Large intestine (tissue), 12 donors: ENCODE measurements at places on chromosomes 3 and 15.

- no peak for DNase-seq
Observed at GRCh38 chr3:24096695-24097290, 151.7 kb downstream of the NR1D2 start.

DNA sequence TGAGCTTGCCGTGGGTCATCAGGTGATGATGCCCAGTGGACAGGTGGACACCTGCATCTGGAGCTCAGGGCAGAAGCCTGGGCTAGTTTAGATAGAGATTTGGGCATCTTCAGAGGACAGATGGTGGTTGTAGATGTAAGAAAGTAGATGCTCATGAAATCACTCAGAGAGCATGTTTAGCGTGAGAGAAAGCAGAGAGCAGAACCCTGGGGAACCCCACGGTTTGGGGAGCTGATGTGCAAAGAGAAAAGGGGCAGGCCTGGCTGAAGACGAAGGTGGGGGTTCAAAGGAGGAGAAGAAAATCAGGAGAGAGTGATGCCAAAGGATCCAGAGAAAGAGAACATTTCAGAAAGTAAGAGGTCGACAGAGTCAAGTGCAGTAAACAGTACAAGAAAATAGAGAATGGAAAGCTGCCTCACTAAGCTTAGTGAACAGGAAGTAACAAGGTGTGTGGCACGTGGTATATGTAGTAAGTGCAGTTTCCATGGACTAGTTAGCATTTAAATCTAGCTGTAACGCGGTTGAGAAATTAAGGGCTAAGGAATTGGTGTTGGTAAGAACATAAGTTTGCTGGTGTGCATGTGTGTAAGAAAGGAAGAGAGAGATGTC, 13.5 kb downstream of the TIGIT start:
- no peak for DNase-seq

DNA sequence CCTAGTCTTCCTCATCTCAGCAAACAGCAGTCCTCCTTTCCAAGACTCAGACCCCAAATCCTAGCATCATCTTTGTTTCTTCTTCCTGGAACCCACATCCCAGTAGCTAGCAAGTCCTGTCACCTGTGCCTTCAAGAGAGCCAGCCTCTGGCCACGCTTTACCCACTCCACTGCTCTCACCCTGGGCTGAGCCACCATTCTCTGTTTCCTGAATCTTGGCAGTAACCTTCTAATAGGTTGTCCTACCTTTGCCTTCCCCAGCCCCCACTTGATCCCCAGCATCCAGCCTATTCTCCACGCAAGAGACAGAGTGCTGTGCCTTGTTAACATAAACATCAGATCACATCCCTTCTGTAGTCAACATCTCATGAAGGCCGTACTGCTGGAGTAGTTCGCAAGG, 323.4 kb downstream of the LRTM1 start:
- no peak for DNase-seq

DNA sequence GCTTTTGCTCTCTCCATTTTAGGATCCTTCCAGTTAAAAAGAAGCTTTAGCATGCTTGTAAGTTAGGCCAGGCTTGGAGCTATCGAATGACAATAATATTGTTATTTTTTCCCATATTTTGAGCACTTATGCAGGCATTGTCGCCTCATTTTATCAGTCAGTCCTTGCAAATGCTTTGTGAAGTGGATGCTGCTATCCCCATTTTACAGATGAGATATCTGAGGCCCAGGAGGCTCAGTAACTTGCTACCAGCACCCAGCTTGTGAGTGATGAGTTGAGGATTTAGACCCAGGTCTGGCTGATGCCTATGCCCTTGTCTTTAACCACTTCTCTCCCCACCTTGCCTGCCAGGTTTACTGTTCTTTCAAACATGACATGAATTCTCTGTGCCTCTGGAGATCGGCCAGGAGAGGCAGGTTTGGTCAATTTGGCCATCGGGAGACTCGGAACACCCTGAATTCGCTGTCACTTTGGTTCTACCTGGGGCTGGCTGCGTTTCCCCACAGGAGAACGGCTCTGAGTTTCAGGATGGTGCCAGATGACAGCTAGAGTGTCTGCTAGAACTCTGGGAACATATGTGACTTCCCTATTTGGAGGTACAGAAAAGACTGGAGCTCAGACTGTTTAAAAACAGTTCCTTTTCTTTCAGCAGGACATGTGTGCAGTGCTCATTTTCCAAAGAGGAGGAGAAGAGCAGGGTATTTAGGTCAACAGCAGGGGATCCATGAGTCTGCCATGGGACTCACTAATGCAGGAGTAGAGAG, 25.5 kb upstream of the ZNF710 start:
- DNase-seq = no peak
